ENCODE measurements at places on chromosomes 5 and 9. TPM values are rescaled to one million over a fixed set of nuclear protein-coding genes. Genes with fewer than 3 reads are reported as not detected.

HSD17B4 gene
- total RNA-seq = 314 TPM

C5orf22 gene
- 26.5 TPM for total RNA-seq

PCA3 gene
- total RNA-seq = not detected

PCDHA13 gene
- total RNA-seq = not detected

PDZD2 gene
- 1.6 TPM for total RNA-seq

IGFBPL1 gene
- total RNA-seq = 0.25 TPM

CXXC5 gene
- total RNA-seq = 30.2 TPM

HBEGF gene
- total RNA-seq = 11.4 TPM

PCDHGA6 gene
- 1.6 TPM for total RNA-seq

PCDH1 gene
- 133 TPM for total RNA-seq

PTPN3 gene
- 29.4 TPM for total RNA-seq

CRB2 gene
- 0.92 TPM for total RNA-seq

LCN12 gene
- 10.2 TPM for total RNA-seq

ASPN gene
- 0.46 TPM for total RNA-seq

TMEM215 gene
- total RNA-seq = 0.06 TPM

PDE6A gene
- 4.2 TPM for total RNA-seq

DNA sequence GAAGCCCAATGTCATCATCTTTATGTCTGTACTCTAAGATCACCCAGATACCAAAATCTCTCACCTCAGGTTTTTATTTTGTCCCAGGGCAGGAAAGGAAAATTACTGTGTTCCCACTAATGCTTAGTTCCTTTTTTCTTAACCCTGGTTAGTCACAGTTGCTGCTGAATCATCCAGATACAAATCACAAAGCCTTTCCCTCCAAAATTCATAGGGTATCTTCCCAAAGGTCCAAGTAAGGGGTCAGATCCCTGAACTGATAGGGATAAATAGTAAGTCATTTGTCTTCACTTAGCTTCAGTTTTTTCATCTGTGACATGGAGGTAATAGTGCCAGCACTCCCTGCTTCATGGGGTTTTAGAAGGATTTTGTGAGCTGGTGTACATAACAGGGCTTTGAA, 2.2 kb downstream of the PLCXD3 start:
- DNase-seq = no peak

- DNase-seq = no peak
Observed at GRCh38 chr5:120677481-120677880, 213.4 kb downstream of the PRR16 start.

- no peak for DNase-seq
Observed at GRCh38 chr9:2164268-2164667, 149.1 kb downstream of the SMARCA2 start.

- DNase-seq = no peak
Observed at GRCh38 chr5:35678661-35679060, 61.0 kb downstream of the SPEF2 start.

DNA sequence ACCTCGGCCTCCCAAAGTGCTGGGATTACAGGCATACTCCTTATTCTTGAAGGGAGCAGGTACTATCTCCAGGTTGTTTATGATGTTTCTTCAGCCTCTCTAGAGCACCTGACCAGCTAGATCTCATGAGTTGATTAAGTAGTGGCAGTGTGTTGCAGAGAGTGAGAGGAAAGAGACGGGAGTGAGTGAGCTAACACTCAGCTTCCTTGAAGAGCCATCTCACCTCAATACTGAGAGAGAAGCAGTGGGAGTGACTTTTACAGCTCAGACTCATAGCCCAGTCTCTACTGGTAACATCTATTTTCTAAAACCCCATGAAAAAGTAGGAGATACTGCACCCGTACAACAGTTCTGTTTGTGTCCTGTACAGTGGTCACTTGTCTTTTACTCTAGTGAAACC, 43.9 kb upstream of the RUSC2 start:
- DNase-seq = no peak

DNA sequence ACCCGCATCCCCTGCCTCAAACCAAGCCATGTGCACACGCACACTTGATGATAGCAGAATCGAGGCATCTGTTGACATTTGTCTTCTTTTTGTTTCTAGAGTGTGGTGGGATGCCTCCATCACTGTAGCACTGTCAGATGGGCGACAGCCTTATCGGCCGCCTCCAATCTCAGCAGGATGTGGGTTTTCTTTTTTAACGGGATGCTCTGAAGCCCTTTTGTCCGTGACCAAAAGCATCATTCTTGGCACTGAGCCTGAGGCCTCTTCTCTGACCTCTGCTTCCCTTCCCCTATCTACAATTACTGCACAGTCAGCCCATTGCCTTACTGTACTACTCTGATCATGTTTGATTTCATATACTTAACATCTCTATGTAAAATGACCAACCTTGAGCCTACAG, 78.3 kb downstream of the LMNB1 start:
- no peak for DNase-seq

DNA sequence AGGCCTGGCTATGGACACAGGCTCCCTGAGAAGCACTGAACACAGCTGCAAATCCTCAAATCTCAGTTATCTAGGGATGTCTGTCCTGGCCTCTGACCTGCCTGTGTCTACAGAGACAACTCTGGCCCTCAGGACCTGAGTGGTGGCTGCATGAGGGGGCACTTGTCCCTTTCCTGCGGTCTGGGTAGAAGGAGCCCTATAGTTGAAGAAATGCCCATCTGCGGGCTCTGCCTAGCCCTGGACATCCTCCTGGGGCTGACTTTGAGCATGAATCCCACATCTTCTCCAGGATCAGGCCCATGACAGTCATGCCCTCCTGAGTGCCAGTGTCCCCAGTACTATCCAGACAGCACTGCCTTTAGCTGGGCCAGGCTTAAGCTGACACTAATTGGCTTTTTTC, 10.0 kb downstream of the DNAJB5 start:
- DNase-seq = no peak

- DNase-seq = no peak
Observed at GRCh38 chr5:73617510-73618279, 8.3 kb upstream of the ARHGEF28 start.

DNA sequence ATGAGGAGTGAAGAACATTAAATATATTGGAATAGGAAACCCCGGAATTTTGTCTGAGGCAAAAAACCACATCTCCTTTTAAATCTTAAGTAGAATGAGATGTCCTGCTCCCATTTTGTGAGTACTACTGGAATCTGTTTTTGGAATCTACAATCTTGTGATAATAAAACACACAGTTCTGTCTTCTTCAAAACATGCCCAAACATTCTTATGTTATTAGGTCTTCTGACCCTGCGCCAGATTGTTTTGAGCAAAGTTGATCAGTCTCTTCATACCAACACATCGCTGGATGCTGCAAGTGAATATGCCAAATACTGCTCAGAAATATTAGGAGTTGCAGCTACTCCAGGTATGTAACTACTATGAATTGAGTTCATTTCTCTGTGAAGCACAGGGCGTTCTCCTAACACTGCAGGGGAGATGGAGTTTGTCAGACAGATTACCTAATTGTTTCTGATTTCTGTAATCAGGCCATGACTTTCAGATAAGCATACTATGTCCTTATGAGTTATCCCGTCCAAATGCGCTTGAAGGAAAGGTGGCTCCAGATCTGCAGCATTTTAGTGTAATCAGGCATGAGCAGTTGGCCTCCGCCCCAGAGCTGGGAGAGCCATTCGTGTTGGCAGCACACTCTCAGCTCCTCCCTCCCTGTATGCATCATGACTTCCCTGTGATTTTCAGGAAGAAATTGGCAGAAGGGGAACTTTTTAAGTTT, 88.0 kb downstream of the NLN start:
- DNase-seq = peak; percentile 79

- DNase-seq = no peak
Observed at GRCh38 chr5:88825584-88826315, 57.2 kb downstream of the MEF2C start.

DNA sequence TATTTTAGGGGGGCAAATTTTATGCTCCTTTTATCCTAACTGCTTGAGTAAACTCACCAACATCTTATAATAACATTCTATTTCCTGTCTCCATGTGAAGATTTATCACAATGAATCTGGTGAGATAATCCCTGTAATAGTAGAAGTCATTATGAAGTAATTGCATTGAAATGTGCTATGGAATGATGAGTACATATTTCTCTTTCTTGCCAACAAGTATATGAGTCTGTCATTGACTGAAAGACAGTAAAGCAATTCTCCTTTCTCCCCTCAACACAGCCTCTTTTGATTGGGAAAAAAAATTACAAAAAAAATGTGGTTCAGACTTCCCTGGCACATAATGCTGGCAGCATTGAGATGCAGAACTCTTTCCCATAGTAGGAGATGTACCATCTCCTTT, 459.2 kb upstream of the RGMB start:
- no peak for DNase-seq

DNA sequence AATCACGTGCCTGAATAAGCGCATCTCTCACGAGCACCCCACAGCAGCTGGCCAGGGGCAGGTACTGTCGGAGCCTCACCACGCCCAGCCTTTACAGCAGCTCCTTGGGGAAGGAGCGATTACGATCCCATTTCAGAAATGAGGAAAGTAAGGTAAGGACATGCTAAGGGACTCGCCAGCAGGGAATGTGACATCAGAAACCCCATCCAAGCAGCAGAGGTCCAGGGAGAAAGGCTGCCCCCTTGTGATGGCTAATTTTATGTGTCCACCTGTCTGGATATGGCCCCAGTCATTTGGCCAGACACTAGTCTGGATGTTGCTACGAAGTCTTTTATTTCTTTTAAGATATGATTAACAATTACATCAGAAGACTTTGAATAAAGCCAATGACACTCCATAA, 77.3 kb downstream of the UBE2QL1 start:
- DNase-seq = no peak

GRCh38 chr9:89706086-89706485, 101.3 kb downstream of the GADD45G start:
- DNase-seq = no peak

GRCh38 chr9:20925256-20926045, 106.0 kb downstream of the HACD4 start:
- no peak for DNase-seq

DNA sequence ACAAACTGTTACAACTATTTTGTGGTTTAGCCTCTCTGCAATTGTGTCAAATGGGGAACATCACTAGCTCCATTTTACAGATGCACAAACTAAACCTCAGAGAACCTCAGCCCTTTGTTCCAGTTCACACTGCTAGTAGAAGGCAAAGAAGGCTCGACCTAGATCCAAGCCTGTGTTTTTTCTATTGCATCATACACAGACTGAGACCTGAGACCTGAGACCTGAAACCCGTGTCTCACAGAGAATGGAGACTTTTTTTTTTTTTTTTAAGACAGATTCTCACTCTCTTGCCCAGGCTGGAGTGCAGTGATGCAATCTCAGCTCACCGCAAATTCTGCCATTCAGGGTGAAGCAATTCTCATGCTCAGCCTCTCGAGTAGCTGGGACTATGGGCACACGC, 120.8 kb downstream of the GALNT10 start:
- no peak for DNase-seq

- no peak for DNase-seq
Observed at GRCh38 chr9:92561374-92562330, 25.9 kb upstream of the ECM2 start.

- no peak for DNase-seq
Observed at GRCh38 chr5:42819745-42820144, 8.1 kb upstream of the SELENOP start.

DNA sequence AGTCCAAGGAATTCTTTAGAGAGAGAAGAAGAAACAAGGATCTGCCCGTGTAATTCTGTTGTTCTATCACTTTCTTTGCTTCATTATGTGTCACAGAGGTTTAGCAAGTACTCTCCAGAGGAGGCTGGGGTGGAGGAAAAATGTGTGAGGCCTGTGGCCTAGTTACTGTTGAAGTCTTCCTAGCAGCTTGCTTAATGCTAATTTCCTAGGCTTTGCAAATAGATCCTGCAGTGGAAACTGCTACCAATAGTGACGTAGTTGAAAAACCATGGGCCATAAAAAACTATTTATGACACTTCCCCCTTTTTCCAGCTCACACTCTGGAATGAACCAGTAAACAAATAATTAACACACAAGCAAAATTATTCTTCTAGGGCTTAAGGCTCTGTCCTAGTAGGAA, 27.0 kb upstream of the C9orf72 start:
- DNase-seq = no peak

GRCh38 chr9:78023003-78023741, 8.4 kb downstream of the GNAQ start:
- DNase-seq = no peak

- no peak for DNase-seq
Observed at GRCh38 chr5:81748556-81748955, 2.3 kb downstream of the SSBP2 start.

DNA sequence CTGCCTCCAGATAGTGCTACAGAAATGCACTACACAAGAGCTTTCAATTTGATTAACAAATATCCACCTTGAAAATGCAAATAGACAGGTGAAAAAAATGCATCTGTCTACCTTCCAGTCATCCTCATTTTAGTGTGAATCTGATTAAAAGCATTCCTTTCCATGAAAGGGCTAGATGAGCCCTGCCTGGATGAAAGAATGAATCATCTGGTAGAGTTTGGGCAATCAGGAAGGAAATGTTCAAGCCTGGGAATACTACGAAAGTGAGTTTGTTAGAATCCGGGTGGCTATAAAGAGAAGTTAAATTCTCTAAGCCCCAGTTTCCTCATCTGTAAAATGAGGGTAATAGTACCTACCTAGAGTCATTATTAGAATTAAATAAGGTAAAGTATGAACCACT, 142.6 kb downstream of the FAM114A2 start:
- no peak for DNase-seq

- no peak for DNase-seq
Observed at GRCh38 chr9:122949696-122950095, 8.9 kb downstream of the RABGAP1 start.
